ENCODE measurements at places on chromosomes 5 and 9. TPM values are rescaled to one million over a fixed set of nuclear protein-coding genes. Genes with fewer than 3 reads are reported as not detected.

The TYRP1 gene
- 7.1 TPM for total RNA-seq

The TRPM3 gene
- total RNA-seq = 0.35 TPM

The LCN9 gene
- not detected for total RNA-seq

The INSL4 gene
- not detected for total RNA-seq

The CHD1 gene
- 33.3 TPM for total RNA-seq

The SMIM33 gene
- not detected for total RNA-seq

The CDKN2B-AS1 gene
- total RNA-seq = 2.3 TPM

The IL4 gene
- not detected for total RNA-seq

The PIP5K1B gene
- 36.5 TPM for total RNA-seq

The SLC34A3 gene
- 0.23 TPM for total RNA-seq

The FOXI1 gene
- not detected for total RNA-seq

The NUTM2F gene
- total RNA-seq = not detected

The ANKRD55 gene
- total RNA-seq = 0.49 TPM

The PCDHGB1 gene
- 2.0 TPM for total RNA-seq

The PCDHGC4 gene
- 1.8 TPM for total RNA-seq

The DAB2IP gene
- 81.6 TPM for total RNA-seq

The NEURL1B gene
- 25.0 TPM for total RNA-seq

The ANXA2R gene
- total RNA-seq = 4.8 TPM

The ARHGEF37 gene
- 13.3 TPM for total RNA-seq

The GKAP1 gene
- total RNA-seq = 5.4 TPM

The DNM1 gene
- total RNA-seq = 5.2 TPM

The SLC25A48 gene
- not detected for total RNA-seq

The HAVCR2 gene
- total RNA-seq = 30.7 TPM

The HINT1 gene
- 147 TPM for total RNA-seq

The TOMM5 gene
- total RNA-seq = 60.7 TPM

The ROR2 gene
- 5.5 TPM for total RNA-seq

The LEAP2 gene
- 0.69 TPM for total RNA-seq

The CD274 gene
- 25.9 TPM for total RNA-seq

The GABBR2 gene
- total RNA-seq = 0.84 TPM
